ENCODE measurements at places on chromosomes 16 and 17.

DNA sequence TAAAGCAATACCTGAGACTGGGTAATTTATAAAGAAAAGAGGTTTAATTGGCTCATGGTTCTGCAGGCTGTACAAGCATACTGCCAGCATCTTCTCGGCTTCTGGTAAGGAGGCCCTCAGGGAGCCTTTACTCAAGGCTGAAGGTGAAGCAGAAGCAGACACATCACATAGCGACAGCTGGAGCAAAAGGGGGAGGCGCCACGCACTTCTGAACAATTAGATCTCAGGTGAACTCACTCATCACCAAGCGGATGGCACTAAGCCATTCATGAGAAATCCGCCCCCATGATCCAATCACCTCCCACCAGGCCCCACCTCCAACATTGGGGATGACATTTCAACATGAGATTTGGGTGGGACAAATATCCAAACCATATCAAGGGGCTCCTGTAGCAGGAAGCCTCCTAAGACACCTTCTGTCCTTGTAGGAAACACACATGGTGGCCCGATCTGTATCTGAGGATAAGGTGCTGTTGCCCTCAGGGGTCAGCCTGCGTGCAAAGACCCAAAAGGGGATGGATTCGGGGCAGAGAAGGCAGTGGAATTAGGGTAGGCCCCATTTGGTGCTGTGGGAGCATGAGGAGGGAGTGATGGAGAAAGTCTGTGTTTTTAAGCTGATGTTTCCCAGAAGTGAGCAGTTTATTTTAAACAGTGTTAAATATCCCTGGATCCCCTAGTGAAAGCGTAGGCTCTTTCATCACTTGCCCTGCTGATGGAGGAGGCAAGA lies 23.0 kb downstream of the IL21R start:
- DNase-seq: no peak

DNA sequence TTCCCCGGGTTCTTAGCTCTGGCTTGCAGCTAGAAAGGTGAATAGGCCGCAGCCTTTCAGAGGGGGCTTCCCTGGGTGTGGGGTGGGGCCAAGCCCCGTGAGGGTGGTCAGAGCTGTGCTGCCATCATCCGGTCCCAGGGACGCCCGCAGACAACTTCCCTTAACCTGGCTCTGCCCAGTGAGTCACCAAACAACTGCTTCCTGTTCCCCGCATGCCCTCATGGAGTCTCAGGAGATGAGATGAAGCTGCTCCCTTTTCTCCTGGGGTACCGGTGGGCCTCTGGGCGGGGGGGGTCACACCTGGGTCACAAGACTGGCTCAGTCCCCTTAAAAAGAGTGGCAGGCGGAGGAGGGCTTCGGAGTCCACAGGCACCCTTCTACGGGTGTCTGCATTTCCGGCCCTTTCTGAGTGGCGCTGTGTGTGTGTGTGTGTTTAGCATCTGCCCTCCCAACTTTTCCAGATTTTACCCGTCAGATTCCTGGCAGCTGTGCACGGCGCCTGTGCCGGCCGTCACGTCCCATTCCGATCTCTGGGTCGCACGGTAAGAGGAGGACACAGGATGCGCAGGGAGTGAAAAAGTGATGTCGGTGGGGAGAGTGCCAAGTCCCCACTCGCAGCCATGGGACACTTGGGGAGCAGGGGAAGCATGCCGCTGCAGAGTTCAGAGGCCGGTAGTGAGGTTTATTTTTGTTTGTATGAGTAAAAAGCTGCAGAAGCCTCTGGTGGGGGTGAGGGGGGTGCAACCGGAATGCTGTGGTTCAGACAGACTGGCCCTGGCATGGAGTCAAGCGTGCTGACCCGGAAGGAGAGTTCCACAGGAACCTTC lies 16.8 kb downstream of the HIC1 start:
- DNase-seq: no peak

DNA sequence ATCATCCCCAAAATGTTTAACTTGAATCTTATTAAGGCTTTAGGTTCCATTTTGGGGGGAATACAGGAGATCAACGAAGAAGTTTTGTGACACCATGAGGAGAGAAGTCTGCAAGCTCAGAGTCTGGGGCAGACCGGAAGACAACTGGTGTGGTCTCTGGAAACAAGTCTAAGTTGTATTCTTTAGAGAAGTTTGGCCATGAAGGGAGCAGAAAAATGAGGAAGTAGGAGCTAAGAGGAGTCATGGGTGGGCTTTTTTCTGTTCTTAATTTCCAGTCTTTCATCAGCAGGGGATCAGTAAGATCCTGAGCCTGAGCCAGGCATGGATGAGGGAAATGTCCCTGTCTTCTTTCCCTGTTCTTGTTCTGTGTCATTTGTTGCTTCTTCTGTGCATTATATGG lies 35.8 kb upstream of the NF1 start:
- no peak for DNase-seq

DNA sequence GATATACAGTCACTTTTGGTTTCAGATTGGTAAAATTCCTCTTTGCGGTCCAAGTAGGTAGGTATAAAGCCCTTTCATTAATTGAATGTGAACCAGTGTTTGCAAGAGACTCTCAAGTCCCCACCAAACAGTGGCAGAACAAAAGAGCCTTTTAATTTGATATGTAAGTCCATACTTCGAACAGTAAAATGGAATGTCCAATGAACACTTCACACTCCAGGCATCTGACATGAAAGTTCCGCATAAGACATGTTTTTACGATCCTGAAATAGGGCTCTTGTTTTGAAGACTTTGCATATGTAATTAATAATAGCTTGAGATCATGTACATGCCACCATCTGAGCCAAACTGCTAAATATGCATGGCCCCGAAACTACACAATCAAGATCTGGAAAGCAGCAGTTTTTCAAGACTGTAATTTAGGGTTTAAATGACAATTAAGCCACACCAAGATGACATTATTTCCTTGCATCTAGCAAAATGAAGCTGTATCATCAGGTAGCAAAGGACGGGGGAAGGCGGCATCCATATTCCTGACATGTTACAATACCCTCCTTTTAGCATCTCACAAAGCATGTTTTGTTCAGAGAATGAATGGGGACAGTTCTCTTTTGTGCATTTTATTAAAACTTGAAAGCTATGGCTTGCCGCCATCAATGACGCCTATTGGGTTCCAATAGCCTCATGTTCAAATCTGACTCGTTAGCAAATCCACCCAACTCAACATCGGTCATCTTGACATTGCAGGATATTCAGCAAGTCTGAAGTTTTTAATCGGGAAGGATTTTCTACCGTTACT lies 39.4 kb downstream of the LITAF start:
- no peak for DNase-seq

DNA sequence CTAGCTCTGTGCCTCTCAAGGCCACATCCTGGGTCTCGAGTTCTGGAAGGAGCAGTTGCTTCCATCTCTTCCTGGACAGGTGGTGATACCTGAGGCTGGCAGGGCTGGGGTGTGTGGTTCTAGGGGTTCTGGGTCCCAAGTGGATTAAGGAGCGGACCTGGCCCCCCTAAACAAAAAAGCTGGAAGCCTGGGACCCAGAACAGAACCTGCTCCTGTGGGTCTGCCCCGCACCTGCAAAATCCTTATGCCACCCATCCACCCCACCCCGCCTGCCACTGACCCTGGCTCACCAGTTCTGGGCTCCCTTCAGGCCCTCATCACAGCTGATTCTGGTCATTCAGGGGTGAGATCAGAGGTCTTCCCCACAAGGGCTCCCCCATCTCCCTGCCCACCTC lies 44.8 kb downstream of the ADCY7 start:
- no peak for DNase-seq

GRCh38 chr17:9531034-9531433 lies 44.6 kb downstream of the STX8 start:
- DNase-seq: no peak

- DNase-seq: no peak
Measured at GRCh38 chr17:74243013-74243755, 29.8 kb downstream of the TTYH2 start.

DNA sequence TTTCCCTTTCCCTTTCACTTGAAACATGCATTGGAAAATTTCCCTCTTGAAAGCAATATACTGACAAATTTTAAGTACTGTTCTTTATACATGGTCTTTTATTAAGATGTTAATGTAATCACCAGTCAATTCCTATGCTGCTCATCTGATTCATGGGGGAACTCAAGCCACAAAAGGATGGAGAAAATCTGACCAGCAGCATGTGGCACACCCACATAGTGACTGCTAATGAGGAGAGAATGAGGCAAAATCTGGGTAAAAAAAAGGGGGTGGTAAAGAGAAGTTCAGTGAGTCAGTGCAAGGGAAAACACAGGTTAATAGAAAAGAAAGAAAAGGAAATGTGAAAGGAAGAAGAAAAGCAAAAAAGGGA lies 11.3 kb downstream of the RFFL start:
- no peak for DNase-seq

- DNase-seq: no peak
Measured at GRCh38 chr17:77323413-77324171, 182.8 kb downstream of the SEC14L1 start.

DNA sequence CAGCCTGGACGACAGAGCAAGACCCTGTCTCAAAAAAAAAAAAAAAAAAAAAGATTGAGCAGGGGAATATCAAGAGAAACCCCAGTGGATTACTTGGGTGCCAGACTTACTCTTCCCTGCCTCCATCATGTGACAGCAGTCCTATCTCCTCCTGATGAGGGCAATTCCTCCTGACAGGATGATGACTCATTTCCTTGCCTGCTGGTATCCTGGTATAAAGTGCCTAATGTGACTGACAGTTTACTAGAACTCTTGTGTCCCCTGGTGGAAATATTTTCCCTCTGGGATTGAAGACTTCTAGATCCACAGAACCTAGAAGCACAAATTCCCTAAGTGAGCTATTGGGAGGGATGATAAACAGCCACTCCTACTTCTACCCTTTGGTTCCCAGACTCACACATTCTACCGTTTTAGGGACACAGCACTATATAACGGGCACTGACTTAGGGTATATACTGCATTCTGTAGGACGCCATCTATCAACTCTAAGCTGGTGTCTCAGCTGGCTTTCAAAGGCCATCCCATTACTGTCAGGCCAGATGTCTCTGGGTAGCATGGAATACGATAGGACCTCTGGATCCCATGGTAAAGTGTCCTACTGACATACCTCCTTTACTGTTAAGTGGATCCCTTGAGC lies 114.6 kb upstream of the MED13 start:
- DNase-seq: no peak

GRCh38 chr16:15642557-15643047 lies 352 bp downstream of the MARF1 start:
- DNase-seq: peak; percentile 44

- DNase-seq: no peak
Measured at GRCh38 chr16:84308120-84308519, 13.4 kb downstream of the WFDC1 start.

DNA sequence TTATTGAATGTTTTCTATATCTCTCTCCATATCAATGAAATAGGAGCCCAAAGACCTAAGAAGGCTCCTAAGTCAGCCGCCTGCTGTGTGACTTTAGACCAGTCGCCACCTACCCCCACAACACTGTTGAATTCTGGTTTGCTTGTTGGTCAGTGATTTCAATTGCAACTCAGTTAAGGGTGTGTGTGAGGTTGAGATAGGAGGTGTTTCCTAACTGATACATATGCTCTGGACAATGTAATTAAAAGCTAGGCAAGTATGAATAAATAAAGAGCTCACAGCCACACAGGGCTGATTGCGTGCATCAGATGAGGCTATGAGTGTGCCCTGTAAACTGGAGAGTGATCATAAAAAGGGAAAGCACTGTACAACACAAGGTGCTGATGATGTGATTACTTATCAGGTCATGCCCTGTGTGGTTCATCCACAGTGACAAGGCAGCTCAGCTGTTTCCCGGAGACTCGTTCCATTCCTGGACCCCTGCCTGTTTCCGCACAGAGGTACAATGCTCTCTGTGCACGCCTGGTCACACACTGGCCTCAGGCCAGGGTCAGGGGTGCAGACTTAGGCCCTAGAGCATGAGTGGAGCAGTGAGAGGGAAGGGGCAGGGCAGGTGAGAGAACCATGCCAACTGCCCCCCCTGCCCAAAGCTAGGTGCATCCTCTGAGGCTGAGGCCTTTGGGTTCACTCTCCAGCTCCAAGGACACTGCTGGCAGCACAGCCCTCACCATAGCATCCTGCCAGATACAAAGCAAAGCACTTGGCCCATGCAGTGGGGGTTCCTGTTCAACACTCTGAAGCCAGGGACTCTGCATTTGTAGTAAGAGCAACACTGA lies 3.3 kb upstream of the KRT35 start:
- no peak for DNase-seq

DNA sequence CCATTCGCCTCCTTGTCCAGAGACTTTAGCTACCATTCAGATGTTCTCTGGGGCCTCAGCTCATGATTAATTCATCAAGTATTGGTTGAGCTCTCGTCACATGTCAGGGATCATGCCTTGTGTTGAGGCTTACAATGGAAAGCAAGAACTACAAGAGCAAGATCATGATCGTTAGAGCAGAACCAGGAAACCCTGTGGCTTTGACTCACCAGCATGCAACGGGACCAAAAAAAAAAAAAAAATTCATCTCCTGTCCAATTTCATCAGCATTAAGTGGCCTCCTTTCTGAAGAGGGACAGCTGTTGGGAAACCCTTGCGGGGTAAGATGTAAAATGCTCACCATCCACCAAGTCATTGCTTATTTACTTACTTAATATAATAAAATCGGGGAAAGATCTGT lies 12.1 kb upstream of the USP10 start:
- no peak for DNase-seq
